ENCODE measurements at places on chromosomes 5 and 9. TPM values are rescaled to one million over a fixed set of nuclear protein-coding genes. Genes with fewer than 3 reads are reported as not detected.

Gene TAS2R1
- polyA plus RNA-seq = 0.42 TPM

- no peak for DNase-seq
These were observed 1775.7 kb upstream of the C9orf72 start for GRCh38 chr9:29348999-29349398.

GRCh38 chr5:43019291-43019613, 20.9 kb downstream of the ANXA2R start:
- DNase-seq = no peak

DNA sequence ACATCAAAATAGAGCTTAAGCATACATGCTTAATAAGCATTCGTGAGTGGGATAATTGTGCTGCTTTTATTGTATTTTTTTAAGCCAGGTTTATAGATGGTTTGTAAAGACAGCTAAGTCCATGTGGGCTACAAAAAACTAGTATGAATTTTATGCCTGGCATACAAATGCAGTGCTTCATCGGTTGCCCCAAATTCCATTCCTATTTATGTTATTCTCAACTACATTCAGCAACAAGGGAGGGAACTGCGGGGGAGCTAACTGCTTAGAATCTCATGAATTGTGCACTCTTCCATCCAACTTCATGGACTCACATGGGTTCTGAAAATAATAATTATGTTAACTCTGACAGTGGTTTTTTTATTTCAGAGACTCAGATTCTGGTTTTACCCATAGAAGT, 199.2 kb downstream of the FAM170A start:
- DNase-seq = no peak

- no peak for DNase-seq
These were observed 114.5 kb upstream of the LMX1B start for GRCh38 chr9:126499005-126499910.

All from left kidney (tissue), 8 donors.